ENCODE measurements at places on chromosomes 6 and 20.

GRCh38 chr6:37369321-37370201, 15.8 kb downstream of the RNF8 start:
- no peak for DNase-seq

DNA sequence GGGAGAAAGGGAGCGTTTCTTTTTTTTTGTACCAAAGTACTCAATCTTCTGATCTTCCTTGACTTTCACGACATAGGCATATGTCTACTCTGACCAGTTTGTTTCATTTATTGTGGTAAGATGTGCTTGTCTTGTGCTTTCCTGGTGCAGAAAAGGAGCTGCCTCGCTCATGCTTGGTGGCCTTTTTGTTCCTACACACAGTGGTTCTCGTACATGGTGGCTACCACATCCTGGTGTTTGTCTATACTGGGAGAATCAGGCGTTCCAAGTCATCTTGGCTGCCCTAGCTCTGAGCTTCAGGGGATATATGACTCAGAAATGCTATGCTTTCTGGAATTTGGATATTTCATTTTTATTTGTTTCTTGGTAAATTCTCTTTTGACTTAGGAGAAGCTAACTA, 31.8 kb downstream of the MYB start:
- DNase-seq: no peak

GRCh38 chr6:16224409-16224808, 14.0 kb upstream of the GMPR start:
- no peak for DNase-seq

GRCh38 chr6:39790772-39791171, 1.4 kb upstream of the DAAM2 start:
- no peak for DNase-seq

GRCh38 chr6:35786810-35787209, 6.0 kb downstream of the CLPSL1 start:
- DNase-seq: no peak

DNA sequence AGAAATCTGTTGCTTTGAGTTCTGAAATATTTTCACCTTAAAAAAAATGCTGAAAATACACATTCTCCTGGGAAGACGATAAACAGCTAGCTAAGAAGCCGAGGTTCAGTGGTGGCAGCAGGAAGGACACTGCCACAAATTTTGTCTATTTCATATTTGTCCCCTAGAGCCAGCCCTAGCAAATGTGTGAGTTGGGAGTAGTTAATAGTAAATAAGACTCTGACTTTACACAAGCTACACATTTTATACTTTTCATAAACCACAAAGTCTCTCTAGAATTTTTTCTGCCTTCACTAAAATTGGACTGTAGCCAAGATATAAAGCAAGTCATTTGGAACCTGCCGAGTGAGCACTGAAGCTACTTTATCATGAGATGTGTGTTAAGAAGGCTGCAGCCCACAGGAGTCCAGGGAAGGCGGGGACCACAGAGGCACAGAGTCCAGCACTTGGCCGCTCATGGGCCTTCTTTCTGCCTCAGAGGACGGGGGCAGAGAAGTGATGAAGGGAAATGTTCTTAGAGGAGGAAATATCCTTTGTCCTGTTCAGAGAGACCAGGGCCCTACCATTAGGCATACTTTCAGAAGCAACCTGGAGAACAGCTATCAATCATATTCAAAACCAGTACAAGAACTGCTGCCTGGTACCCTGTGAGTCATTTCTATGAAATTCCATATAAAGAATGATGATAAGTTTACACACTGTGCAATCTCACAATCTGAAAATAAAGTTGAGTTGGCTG, 241.7 kb upstream of the TAB2 start:
- DNase-seq: peak; percentile 41

GRCh38 chr6:39387785-39388184, 65.3 kb upstream of the KCNK16 start:
- DNase-seq: no peak

DNA sequence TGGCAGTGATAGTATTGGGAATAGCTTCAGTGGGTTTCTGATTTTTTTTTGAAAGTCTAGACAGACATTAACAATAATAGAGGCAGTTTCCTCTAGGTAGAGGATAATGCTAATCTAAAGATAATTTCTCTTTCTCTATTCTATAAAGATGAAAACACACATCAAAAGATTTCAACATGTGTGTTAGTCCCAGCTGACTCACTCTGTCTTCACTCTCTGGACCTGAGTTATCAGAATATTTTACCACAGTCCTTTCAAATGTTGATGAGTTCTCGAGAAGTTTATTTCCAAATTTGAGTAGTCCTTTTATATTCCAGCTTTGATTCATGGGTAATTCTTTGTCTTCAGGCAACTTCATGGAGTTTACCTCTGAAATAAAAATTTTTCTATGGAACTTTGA, 17.1 kb downstream of the RPRD1B start:
- peak; percentile 4 for DNase-seq

DNA sequence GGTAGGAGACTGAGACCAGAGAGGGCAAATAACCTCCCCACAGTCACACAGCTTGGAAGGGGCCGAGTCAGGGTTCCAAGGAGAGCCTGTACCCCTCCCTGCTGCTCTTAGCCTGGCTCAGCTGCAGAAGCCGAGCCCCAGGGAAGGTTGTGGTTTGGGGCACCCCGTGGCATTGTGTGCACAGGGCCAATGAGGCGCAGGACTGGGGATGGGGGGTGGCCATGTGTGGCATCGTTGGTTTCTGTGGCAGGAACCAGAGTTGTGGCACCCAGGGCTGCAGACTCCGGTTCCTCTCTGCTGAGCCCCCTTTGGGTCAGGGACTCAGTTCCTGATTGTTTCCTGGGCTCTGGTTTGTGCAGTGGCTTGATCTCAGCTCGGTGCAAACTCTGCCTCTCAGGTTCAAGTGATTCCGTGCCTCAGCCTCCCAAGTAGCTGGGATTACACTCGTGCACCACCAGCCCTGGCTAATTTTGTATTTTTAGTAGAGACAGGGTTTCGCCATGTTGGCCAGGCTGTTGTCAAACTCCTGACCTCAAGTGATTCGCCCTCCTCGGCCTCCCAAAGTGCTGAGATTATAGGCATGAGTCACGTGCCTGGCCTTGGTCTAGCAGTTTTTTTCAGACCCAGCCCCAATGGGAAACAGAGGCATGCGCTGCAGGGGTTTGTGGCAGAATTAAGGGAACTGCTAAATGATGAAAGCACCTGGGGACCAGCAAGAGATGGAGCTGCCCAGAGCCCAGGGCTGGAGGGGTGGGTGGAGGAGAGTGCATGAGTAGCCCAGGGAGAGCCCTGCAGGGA, 221.0 kb upstream of the SULF2 start:
- DNase-seq: no peak

GRCh38 chr6:17933716-17934115, 53.7 kb downstream of the KIF13A start:
- no peak for DNase-seq

- DNase-seq: no peak
Measured at GRCh38 chr6:18509871-18510643, 122.9 kb downstream of the RNF144B start.

DNA sequence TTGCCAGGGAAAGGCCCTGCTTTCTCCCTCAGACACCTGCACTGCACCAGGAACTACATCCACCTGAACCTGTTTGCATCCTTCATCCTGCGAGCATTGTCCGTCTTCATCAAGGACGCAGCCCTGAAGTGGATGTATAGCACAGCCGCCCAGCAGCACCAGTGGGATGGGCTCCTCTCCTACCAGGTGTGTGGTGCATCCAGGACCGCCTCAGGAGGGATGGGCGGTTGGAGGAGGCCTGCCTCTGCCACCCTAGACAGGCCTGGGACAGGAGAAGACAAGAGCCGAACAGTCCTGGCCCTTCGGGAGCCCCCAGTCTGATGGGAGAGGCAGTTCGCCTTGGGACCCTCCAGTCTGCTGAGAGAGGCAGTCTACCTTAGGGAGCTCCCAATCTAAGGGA, 24.2 kb downstream of the GLP1R start:
- DNase-seq: no peak

DNA sequence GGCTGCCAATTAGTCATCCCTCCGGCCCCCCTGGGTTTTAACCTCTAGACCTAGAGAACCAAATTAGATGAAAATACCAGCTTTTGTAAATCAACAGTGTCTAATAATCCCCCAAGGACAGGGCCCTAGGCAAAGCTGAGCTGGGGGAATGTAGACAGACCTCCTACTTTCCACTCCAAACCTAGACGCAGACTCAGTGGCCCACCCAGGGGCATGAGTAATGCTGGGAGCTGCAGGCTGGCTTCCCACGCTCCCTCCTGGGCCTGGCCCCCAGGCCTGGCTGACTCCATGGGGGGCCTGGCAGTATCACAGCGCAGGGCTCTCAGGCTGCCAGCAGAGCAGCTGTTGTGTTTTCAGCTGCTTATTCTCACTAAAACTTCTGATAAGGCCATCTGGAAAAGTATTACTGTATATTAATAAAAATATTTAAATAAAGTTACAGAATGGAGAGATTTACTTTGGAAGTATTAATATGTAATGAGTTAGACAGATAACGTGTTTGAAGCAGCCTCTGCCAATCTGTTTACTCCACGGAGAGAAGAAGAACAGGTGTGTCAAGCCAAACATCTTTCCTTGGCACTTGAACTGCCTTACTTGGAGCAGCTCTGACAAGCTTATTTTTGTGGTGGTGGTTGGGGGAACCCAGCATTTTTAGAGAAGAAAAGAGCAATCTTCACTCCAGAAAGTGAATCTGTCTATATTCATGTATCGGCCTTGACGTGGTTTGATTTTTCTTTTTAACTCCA, 144.0 kb upstream of the AGPAT4 start:
- DNase-seq: no peak

- no peak for DNase-seq
Measured at GRCh38 chr6:129894921-129895320, 33.8 kb upstream of the TMEM244 start.

Measured in CD4-positive, alpha-beta T cell treated with Interleukin-4 for 4 hours (primary cell).